ENCODE measurements at places on chromosomes 2 and 18.

- no peak for DNase-seq
Measured at GRCh38 chr2:204713211-204713610, 167.9 kb downstream of the PARD3B start.

GRCh38 chr2:71939588-71940535, 207.8 kb downstream of the CYP26B1 start:
- DNase-seq = no peak

DNA sequence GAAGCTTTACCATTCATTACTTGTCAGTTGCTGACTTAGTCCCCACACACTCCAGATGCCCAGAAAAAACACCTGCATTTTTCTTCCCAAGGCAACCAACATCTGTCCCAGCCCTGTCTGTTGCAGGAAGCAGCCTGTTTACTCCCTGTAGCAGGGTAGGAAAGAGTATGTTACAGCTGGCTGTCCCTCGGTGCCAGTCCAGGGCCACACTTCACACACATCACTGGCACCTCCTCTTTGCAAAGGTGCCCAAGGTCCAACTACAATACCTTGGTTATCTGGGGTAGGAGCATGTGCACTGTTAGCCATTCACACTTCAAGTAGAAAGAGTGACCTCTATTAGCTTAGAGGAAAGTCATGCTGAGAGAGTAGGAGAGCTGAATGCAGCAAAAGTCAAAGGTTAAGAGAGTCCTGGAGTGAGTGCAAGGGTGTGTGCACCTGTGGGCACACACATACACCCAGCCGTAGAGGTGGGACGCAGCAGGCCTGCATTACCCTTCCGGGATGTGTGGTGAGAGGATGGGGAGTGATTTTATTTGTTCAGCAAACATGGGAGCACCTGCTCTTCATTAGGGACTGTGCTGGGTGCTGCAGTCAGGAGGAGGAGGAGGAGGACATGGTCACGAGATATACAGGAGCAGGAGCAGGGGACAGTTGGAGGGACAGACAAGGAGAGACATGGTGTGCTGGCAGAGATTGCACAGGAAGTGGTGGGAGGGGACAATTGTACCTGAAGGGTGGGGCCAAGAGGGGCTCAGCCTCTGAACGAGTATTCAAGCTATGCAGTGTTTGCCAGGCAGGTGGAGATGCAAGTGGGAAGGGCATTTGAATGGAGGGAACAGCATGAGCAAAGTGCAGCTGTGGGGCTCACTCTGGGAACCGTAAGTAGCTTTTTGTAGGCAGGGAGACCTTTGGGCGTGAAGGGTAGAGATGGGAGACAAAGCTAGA, 69.8 kb downstream of the TSN start:
- DNase-seq = no peak

- no peak for DNase-seq
Measured at GRCh38 chr18:79274823-79275222, 120.9 kb upstream of the NFATC1 start.

- peak; percentile 3 for DNase-seq
Measured at GRCh38 chr2:219459460-219460311, 25.0 kb downstream of the SPEG start.

GRCh38 chr18:79982736-79983135, 5.6 kb downstream of the TXNL4A start:
- peak; percentile 47 for DNase-seq

DNA sequence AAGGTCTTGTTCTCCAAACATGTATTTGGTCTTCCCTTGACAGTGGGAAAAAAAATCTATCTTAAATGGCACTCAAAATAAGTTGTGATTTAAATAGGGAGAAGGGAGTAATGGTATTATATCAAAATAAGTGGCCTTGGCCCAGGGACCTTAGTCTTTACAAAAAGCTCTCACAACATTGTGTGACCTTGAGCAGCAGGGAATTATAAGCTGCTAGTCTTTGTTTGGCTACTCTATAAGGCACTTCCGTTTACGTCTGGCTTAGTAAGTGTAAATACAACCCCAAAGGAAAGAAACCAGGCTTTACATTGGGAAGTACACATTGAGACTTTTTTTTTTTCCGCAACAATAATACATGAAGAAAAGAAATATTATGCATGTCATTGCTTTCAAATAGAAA, 734.0 kb upstream of the LINC00305 start:
- no peak for DNase-seq

DNA sequence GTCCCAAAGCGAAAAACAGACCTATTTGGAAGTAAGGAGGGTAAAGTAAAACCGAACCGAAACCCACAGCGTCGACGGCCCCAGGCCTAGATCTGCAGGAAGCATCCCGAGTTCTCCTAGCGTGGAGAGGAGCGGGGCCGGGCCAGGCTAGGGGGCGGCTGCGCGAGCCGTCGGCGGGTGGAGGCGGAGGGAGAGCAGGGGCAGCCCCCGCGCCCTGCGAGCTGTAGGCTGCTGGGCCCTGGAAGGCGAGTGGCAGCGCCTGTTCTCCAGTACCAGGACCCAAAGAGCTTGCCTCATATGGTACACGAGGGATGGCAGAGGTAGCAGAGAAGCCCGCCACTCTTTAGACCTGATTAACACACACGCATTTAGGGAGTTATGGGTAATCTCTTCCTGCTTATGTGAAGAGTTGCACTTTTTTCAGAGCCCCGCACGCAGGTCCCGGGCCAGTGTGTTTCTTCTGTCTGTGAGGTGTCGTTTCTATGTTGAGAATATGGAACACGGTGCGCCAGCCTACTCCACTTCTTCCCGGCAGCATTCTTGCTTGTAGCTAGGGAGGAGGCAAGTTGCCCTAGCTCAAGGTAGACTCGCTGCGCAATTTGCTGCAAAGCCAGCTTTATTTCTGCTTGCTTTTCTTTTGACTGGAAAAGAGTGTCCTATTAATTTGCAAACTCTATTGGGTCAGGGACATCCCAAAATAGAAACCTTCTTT, 71.1 kb downstream of the ARHGEF33 start:
- DNase-seq = no peak

- DNase-seq = no peak
Measured at GRCh38 chr18:56097621-56098020, 509.6 kb upstream of the TCF4 start.

- DNase-seq = no peak
Measured at GRCh38 chr2:119441376-119442225, 9.9 kb downstream of the TMEM37 start.

DNA sequence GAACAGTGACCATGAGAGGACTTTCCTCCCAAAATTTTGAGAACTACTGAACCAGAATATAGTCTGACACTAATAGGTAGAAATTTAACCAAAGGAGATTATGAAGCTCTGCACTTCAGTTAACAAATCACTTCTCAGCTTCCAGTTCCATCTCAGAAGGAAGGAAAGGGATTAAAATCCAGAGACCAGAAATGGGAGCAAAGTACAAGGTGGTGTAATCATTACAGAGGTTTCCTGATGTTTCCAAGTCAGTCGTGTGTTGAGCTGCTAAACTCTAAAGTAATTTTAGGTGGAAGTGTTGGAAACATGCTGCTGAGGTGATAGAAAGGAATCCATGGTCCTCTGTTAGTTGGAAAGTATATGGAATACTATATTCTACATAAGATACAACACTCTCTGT, 10.8 kb downstream of the TYMS start:
- DNase-seq = no peak

- no peak for DNase-seq
Measured at GRCh38 chr18:35095983-35096676, 54.9 kb downstream of the MAPRE2 start.

DNA sequence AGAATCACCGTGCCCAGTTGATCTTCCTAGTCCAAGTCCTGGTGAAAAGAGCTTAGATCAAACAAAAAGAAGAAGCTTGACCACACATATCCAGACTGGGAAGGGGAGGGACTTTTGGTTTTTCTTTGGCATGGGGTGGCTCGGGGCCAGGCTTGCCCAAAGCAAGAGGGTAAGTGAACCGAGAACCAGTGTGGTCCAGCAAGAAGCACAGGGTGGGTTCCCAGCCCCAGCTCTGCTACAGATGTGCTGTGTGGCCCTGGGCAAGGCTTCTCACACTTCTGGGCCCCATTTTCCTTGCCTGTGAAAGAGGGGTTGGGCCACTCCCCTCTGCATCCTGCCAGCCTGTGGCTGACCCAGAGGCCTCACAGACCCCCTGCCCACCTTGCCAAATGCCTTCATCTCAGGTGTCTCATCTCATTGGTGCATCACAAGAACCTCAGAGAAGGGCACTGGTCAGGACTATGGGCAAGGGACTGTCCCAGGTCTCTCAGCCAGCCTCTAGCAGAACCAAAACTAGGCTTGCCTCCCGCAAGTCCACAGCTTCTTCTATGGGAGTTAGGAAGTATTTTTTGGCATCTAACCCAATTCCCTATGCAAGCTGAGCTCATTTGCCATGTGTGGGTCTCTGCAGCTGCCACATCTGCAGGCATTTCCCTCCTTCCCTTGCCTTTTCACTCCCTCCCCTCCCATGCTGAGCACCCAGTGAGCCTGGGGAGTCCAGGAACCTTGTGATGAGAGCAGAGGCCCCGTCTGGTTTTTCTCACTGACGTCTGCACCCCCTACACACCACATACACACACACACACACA, 6.9 kb downstream of the ATP6V1B1 start:
- no peak for DNase-seq

DNA sequence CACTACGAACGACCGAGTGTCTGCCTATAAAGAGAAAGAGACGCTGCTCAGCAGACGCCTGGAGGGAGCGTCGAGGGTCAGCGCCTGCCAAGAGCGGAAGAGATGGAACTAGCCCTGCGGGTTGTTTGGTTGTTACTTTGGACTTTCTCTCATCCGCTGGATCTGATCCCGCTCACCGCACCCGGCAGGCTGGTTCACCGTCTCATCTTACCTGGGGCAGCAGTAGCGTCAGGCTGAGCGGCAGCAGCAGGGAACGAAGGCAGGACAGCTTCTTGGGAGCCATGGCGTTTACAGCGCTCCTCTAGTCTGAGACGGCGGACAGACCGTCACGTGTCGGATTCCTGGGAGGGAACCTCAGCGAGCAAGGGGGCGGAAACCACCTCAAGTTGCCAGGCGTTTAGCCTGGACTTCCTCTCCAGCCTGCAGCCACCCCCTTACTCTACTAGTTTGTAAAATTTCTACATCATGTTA, 1.9 kb downstream of the GLB1L start:
- no peak for DNase-seq

DNA sequence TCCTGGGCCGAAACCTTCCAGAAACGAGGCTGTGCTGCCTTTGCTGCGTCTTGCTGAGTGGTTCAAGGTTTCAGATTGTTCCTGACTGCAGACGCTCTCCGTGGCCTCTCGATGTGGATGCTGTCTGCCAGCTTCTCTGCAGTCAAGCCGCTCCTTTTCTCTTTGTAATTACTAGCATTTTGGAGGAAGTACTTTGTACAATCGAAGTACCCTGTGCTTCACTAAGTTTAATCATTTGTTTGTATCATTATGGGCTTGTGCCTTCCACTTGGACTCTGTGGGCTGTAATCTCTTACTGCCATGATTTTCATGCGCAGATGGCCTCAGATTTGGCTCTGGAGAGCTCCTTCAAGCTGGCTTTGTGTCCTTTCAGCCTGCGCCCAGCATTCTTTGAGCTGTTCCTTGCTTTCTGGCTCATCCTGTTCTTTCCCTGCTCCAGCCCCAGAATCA, 49.3 kb downstream of the TRAF3IP1 start:
- no peak for DNase-seq

DNA sequence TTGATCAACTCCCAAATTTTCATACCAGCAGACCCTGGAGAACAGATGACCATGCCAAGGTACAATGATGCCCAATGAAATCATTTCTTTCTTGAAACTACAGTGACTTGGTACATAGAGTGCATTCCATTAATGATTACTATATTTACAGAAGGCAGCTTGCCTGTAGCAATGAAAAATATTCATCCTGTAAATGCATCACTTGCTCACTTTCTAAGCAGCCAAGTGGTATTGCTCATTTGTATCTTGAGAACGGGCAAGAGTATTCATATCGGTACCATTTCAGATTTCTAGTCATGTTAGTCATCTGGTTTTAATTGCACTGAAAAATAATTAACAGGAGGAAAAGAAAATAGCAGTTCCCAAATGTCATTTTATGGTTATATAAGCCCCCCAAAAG, 59.6 kb downstream of the VIL1 start:
- DNase-seq = no peak

GRCh38 chr2:64319896-64320295, 134.1 kb upstream of the LGALSL start:
- DNase-seq = no peak

GRCh38 chr2:126769118-126769517, 113.2 kb downstream of the GYPC start:
- DNase-seq = no peak

DNA sequence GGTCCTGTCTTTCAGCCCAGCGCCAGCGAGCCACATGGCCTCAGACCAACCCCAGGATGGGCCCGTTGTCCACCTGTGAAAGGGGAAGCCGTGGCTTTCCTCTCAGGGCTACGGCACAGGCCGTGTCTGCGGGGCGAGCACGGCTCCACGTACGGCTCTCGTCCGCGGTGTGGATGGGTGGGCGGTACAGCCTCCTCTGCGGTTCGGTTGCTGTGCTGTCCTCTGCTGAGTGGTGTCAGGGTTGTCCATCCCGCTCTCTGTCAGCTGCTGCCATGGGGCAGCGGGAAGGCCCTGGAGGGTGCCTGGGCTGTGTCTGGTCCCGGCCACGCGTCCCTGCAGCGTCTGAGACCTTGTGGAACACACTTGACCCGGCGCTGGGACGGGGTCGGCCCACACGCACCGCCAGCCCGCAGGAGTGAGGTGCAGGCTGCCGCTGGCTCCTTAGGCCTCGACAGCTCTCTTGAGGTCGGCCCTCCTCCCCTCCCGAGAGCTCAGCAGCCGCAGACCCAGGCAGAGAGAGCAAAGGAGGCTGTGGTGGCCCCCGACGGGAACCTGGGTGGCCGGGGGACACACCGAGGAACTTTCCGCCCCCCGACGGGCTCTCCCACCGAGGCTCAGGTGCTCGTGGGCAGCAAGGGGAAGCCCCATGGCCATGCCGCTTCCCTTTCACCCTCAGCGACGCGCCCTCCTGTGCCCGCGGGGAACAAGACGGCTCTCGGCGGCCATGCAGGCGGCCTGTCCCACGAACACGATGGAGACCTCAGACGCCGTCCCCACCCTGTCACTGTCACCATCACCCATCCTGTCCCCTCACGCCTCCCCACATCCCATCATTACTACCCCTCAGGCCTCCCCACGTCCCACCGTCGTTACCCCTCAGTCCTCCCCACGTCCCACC, 128.7 kb downstream of the NFATC1 start:
- DNase-seq = no peak

- DNase-seq = no peak
Measured at GRCh38 chr18:54280220-54280569, 10.9 kb downstream of the POLI start.

Measured in midbrain (tissue), 1 donor.